ENCODE measurements at places on chromosomes 11 and 22.

- DNase-seq, result no peak
Measured at GRCh38 chr11:88301488-88302140, 35.9 kb downstream of the CTSC start.

- DNase-seq, result no peak
Measured at GRCh38 chr11:41392596-41392995, 66.9 kb downstream of the LRRC4C start.

- no peak for DNase-seq
Measured at GRCh38 chr11:125063429-125064043, 431 bp downstream of the SLC37A2 start.

GRCh38 chr22:41015003-41015402 lies 63.8 kb downstream of the RBX1 start:
- no peak for DNase-seq

DNA sequence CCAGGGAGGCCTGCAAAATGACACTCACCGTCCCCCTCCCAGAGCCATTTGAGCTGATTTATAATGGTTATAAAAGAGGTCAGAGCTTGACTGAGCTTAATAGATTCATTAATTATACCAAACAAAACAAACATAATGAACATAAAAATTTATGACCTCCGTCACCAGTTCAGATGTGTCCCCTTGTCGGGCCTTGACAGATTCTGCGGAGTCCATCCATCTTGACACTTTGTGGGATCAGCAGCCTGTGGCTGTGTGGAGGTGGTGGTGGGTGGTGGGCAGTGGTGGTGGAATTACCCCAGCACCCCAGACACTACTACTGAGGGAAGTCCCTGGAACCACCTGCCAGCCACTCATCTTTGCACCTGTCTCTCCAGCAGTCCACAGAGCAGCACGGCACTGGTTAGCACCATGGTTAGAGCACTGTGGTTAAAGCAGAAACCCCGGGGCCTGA lies 83.5 kb downstream of the DSCAML1 start:
- DNase-seq, result no peak

DNA sequence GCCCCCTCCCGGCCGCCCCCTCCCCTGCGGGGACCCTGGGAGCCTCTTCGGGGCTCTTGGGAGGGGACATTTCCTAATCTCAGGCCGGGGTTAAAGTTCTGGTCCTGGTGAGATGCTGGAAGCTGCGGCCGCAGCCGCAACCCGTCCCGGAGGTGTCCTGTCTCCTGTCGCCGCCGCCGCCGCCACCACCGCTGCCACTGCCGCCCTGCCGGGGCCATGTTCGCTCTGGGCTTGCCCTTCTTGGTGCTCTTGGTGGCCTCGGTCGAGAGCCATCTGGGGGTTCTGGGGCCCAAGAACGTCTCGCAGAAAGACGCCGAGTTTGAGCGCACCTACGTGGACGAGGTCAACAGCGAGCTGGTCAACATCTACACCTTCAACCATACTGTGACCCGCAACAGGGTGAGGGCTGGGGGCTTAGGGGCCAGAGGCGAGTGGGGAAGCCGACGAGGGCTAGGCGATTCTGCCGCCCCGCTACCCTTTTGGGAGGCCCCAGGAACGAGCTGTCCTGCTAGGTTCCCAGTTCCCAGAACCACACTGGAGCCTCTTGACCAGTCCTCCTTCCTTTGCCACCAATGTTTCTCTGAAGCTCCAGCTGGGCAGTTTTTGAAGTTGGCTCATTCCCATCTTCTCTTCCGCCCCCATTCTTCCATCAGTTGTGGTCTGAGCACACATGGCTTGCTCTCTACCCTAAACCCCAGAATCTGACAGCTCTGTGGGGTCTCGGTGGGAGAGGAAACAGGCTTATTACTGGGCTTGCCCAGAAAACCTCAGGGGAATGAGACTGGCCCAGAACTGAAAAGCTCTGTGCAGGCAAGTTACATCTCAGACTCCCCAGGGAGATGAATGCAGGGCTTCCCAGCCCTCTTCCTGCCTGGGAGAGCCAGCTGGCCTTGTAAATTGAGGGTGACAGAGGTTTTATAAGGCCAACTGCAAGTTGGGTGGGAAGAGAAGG lies 781 bp downstream of the SIDT2 start:
- peak; percentile 42 for DNase-seq

- no peak for DNase-seq
Measured at GRCh38 chr11:130439160-130439519, 9.3 kb upstream of the ADAMTS15 start.

DNA sequence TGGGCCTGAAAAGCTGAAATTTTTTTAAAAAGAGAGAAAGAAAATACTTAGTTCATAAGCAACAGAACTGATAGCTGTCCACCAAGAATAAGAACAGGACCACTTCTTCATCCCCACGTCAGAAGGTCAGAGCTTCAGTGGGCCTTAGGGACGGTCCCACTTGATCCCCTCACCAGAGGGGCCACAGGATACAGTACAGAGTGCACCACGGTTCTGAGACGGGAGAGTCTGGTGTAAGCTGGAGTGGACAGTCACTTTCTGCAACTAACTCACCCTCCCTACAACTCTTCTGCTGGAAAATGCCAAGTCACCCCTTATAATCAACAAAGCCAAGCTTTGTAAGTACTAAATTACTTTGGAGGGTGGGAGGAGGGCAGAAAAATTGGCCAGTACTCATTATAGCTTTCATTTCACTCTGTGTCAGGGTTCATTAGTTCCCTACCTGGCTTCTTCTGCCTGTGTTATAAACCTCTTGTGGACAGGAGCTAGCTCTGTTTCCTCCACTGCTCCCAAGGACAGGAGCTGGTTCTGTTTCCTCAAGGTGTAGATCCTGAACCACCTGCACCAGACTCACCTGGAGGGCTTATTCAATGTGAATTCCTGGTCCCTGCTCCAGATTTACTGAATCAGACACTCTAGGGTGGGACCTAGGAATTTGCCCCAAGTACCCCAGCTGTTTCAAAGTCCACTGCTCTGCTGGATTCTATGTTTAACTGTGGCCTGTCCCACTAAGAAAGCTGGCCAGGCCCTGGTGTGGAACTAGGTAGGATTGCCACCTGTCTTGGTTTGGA lies 39.6 kb downstream of the SCGB1A1 start:
- DNase-seq, result peak; percentile 55

- no peak for DNase-seq
Measured at GRCh38 chr11:125211191-125211947, 46.8 kb downstream of the PKNOX2 start.

DNA sequence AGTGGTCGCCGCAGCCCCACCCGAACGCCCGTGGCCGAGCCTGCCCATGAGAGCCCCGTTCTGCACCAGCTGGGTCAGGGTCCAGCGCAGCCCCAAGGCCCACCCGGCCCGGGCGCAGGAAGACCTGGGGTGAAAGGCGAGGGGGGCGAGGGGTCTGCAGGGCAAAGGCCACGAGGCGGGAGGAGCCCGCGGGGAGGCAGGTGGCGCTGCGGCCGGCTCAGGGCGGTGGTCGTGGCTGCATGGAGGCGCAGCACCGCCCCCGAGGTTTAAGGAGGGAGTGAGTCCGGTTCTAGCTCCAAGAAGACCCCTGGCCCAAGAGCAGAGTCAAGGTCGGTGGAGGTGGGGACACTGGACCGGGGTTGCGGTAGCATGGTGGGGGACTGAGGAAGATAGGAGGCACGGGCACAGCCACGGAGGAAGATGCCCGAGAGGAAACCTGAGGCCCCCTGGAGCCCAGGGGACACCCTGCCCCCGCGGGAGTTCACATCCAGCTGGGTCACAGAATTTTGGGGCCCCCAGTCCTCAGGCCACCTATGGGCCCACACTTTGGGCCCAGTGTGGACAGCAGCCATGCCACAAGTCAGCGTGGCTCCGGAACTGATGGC lies 514 bp upstream of the HDAC10 start:
- no peak for DNase-seq

DNA sequence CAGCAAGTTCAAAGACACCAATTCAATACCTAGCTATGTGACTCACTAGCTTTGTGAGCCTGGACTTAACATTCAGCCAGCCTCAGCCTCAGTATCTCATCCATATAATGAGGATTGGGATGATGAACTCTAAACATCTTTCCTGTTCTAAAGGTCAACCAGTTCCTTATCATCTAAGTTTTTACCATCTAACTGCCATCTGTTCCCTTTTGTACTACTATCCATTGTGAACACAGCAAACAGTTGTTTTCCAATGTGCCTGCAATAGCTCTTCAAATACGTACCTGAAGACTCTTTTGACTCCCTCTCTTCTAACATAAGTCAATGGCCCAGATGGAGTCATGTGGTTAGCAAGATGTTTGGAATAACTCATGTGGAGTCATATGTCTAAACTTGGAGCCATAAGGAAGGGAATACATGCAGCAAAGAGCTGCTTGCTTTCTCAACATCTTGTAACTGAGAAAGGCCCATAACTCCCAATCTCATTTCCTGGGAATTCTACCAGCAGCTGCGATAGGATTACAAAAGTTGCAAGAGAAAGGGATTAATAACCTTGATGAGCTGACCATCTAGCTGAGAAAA lies 19.4 kb downstream of the SYTL2 start:
- DNase-seq, result no peak

GRCh38 chr22:47435204-47435487 lies 672.7 kb downstream of the TBC1D22A start:
- DNase-seq, result no peak

GRCh38 chr11:12403122-12403996 lies 26.0 kb downstream of the PARVA start:
- DNase-seq, result no peak

DNA sequence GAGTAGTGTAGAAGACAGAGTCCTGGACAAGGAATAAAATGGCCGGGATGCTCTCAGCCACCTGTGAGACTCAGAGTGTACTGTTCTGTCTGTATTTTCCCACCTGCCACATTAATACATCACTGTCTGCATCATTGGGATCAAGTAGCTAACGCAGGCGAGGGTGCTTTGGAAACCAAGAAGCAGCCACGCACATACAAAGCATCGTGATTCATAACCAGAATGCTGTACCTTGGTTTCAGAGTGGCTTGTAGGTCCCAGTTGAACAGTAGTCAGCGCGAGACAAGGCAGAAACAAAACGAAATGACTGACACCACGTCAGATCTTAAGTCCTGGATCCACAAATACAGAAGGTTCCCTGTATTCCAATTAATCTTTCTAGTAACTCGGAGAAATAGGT lies 198.3 kb downstream of the GRIK4 start:
- DNase-seq, result no peak

DNA sequence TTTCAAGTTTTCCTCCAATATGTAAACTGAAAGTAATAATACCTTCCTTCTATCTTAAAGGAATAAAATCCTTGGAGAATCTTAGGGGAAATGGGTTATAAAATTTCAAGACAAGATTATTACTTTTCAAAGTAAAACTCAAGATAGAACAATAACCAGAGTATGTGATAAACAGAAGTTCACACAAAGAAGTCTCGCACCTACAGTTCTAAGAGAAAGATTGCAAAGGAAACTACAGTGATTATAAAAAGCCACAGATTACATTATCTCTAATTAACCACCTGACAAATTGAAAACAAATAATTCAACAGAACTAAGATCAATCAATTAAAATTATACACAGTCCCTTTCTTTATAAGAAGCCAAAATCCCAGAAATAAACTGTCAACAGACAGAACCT lies 34.0 kb downstream of the AMBRA1 start:
- DNase-seq, result no peak

GRCh38 chr11:43359422-43359818 lies 700 bp downstream of the TTC17 start:
- peak; percentile 30 for DNase-seq

DNA sequence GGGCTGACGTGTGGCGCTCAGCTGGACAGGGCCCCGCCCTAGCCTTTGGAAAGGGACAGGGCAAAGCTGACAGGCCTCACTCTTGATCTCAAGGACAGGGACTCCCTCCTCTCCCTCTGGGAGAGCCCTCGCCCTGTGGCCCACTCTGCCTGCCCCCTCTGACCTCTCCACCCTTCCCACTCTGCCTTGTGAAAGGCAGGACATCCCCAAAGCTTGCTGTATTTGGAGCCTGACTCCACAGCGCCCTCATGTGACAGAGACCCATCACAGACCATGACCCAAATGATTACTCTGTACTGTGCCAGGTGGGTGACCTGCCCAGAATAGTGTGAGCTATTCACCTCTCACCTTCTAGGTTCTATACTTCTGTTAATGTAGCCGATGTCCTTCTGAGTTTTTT lies 18.8 kb downstream of the P2RY2 start:
- peak; percentile 25 for DNase-seq

- DNase-seq, result no peak
Measured at GRCh38 chr11:61922539-61922938, 5.2 kb upstream of the RAB3IL1 start.

- no peak for DNase-seq
Measured at GRCh38 chr11:79274636-79275331, 166.0 kb downstream of the TENM4 start.

DNA sequence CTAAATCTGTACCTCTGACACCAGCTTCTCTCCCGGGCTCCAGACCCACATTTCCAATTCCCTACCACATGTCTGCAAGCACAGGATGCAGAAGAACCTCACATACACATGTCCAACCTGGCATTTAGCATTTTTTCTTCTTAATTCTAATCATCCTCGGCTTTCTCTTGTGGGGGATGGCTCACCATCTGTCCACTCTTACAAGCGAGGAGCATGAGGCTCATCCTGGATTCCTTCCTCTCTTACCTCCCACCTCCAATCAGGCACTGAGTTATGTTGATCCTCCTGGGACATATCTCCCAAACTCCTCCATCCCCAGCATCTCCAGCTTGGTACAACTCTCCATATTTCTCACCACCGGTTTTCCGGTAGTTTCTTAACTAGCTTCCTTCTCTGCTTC lies 149.8 kb upstream of the LARGE1 start:
- no peak for DNase-seq

DNA sequence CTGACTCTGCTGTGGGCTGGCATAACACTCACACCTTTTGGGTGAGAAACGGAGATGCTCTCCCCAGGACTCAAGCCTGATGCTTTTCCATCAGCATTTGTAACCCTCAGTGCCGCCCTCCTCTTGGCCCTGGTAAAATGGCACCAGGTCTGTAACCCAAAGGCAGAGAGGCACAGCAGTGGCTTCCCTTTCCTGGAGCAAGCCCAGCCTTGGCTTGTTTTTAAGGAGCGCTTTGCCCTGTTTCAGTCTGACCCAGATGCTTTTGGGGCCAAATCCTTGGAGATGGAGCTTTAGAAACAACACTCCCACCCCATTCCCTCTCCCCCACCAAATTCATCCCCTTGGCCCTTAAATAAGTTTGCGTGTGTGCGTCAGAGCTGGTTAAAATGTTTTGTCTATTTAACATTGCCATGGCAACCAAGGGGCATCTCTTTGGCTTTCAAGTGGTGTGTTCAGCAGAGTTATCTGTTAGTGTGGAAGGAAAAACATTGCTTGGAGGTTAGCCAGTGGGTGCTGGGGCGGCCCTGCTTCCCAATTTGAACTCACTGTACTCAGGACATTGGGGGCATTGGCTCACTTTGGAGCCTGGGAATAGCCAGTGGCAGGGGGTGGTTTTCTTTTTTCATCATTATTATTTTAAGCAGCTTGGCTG lies 134.1 kb downstream of the NAV2 start:
- peak; percentile 76 for DNase-seq

DNA sequence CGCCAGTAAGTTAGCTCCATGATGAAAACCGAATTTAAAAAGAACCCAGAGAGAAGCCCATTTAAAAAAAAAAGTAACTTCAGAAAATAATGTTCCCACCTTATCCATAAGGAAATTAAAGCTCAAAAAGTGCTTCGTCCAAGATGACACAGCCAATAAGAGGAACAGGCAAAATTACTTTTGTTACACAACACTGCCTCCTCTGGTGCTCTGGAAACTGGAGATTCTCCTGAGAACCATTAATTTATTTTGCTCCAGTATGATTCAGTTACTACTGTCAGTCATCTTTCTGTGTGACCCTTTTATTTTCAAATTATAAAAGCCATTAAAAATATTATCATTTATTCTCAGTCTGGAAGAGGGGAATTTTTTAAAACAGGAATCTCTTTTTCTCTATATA lies 2.0 kb downstream of the IFT27 start:
- DNase-seq, result peak; percentile 57

Data from cerebellar cortex (tissue), 1 donor.